AG10803 (cell line): ENCODE measurements at places on chromosomes 3 and 15.

GRCh38 chr3:105284876-105285275, 81.8 kb upstream of the ALCAM start:
- DNase-seq, result peak; percentile 11

DNA sequence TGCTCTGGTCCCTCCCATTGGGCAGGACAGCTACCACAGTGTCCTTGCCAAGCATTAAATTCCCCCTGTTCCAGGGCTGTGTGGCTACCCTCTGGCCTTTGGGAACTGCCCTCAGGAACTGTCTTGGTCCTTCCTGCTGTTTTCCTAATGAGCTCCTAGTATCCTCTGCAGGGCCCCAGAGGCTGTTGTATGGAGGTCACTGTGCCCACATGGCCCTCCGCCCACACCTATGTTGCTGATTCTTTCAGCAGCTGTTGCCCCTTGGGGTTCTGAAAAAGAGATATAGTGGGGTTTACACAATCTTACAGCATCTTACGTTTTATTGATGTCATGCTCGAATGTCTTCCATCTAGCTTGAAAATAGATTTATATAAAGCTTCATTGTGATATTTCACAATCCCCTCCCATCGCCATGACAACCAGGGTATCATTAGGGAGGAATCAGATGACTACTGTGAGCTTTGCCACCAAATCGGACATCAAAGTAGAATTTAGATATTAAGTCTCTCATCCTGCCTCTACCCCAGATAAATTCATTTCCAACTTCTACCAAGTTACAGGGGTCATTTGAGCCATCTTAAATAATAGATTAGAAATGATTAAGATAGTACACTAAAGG, 97.1 kb upstream of the NR2E3 start:
- no peak for DNase-seq

DNA sequence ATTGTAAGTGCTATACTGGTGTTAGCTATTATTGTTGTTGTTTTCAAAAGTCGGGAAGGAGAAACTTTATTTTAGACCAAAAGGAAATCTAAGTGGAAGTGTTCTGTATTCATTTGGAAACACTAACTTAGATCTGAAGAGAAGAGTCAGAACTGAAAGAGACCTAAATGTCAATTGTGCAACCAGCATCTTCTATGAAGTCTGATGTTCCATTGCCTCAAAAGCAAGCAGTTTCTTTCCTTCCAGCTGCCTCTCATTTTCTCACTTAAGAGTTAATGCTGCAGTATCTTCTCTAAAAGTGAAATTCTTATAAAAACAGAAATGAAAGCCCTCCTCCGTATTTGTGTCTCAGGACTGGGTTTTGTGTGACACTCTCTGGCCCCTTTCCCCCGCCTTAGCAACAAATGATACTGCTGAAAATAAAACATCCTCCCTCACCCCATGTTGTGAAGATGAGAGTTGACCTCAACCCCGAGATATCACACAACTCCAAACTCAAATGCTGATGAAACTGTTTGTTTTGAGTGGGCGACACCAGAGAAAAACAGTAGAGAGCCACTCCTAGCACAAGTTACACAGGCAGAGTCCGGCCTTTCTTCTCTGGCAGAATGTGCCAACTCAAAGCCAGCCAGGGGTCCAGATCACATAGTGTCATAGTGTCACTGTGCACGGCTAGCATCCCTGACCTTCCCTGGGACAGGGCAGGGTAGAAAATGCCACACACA, 48.9 kb downstream of the GLDN start:
- no peak for DNase-seq

DNA sequence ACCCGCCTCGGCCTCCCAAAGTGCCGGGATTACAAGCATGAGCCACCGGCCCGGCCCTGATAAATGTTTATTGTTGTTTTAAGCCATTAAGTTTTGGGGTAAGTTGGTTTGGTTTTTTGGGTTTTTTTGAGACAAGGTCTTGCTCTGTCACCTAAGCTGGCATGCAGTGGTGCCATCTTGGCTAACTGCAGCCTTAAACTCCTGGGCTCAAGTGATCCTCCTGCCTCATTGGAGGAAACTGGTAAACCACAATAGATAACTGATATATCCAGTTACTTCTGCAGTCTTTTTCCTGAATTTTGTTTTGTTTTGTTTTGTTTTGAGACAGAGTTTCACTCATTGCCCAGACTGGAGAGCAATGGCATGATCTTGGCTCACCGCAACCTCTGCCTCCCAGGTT, 4.2 kb downstream of the SLC25A20 start:
- no peak for DNase-seq

DNA sequence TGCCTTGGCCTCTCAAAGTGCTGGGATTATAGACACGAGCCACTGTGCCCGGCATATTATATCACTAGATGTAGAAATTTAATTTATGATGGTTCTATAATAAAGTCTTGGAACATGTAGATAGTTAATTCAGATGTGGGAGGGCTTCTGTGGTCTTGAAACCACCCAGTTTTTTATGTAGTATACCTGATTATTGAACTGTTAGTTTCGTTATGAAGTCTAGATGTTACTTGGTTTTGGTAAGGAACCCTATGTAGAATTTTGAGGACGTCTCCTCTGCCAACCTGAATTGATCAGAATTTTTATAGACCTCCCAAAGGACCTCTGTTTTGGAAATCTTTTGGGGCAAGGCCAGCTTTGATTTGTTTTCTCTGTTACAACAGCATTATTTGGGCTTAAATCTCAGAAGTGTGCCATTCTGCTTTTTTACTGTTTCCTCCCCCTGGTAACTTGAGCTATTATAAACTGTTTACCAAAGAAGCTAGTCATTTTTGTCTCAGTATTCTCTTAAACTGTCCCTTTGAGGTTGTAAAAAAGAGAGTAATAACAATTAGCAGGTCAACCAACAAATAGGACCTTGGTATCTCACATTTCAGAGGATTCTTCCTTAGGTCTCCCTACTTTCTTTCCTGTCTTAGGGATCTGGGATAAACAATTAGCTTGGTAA, 20.8 kb downstream of the AKAP13 start:
- DNase-seq, result no peak
